ENCODE measurements at places on chromosomes 3 and 15. TPM values are rescaled to one million over a fixed set of nuclear protein-coding genes. Genes with fewer than 3 reads are reported as not detected.

GRCh38 chr3:125587039-125587648, 8.2 kb downstream of the OSBPL11 start:
- DNase-seq: no peak

Gene ZDHHC19
- total RNA-seq: 0.57 TPM

DNA sequence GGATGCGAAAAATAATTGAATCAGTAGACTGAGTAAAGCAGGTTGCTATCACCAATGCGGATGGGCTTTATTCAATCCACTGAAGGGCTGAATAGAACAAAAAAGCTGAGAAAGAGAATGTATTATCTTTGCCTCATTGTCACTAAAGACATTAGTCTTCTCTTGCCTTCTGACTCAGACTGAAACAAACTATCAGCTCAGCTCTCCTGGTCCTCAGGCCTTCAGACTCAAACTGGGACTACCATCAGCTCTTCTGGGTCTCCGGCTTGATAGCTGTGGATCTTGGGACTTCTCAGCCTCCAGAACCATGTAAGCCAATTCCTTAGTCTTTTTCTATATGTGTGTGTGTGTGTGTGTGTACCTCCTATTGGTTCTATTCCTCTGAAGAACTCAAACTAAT, 12.6 kb downstream of the IFT57 start:
- DNase-seq: no peak

- peak; percentile 10 for DNase-seq
Measured at GRCh38 chr3:158091531-158091930, 14.7 kb downstream of the SHOX2 start.

GRCh38 chr3:115021061-115021460, 126.0 kb downstream of the ZBTB20 start:
- no peak for DNase-seq

- peak; percentile 42 for DNase-seq
Measured at GRCh38 chr15:88615303-88616107, 5.6 kb upstream of the AEN start.

GRCh38 chr3:64501298-64501906, 186.4 kb downstream of the ADAMTS9 start:
- no peak for DNase-seq

Gene GHSR
- not detected for total RNA-seq

Gene NCEH1
- 43.6 TPM for total RNA-seq

- DNase-seq: no peak
Measured at GRCh38 chr3:13524979-13525669, 23.8 kb upstream of the FBLN2 start.

GRCh38 chr3:111903067-111903511, 44.0 kb downstream of the PHLDB2 start:
- DNase-seq: peak; percentile 34
